HuH-7 (cell line): ENCODE measurements at places on chromosomes 12 and 14.

DNA sequence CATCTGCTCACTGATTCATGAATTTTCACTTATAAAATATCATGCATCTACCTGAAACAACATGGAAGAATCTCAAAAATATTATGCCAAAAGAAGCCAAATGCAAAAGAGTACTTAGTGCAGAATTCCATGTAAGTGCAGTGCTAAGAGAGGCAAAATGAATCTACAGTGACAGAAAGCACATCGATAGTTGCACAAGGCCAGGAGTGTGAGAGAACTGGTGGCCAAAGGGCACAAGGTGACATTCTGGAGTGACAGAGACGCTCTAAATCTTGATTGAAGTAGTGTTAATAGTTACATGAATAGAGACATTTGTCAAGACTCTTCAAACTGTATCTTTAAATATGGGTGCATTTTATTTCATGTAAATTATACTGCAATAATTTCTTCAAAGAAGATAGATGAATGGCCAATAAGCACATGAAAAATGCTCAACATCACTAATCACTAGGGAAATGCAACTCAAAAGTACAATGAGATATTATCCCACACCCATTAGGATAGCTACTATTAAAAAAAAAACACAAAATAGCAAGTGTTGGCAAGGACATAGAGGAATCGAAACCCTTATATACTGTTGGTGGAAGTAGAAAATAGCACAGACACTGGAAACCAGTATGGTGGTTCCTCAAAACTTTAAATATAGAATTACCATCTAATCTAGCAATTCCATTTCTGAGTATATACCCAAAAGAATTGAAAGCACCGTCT, 71.7 kb upstream of the KICS2 start:
- DNase-seq: no peak

DNA sequence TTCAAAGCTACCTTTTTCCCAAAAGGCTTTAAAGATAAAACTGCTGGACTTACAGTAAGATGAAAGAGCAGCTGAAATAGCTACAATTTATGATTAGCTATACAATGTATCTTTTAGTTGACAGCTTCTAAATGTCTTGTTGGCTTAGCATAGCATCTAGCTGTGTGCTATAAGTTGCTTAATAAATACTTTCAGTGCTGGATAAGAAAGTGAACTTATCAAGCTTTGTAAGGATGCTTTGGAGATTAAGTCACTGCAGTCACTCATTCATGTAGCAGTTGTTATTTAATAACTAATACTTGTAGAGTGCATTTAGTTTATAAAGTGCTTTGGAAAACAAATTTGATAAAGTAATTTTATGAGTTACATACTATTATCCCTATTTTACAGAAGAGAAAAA, 14.6 kb downstream of the CFAP54 start:
- no peak for DNase-seq

GRCh38 chr12:388541-389141, 479 bp downstream of the KDM5A start:
- no peak for DNase-seq

DNA sequence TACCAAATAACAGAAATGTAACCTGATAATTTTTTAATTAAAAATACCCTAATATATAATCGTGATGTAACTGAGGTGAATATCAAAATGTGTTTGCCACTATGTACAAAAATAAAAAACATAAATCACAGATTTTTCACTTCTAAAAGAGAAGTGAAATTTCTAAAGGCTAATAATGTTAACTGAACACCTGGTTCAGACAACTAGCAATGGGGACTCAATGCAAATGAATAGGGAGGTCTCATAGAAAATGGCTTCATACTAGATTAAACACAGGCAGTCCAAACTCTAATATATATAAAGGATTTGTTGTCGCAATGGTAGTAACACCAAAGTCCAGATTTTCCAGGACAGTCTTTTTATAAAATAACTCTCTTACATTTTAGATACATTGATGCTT, 365.4 kb upstream of the ATP2B1 start:
- no peak for DNase-seq

DNA sequence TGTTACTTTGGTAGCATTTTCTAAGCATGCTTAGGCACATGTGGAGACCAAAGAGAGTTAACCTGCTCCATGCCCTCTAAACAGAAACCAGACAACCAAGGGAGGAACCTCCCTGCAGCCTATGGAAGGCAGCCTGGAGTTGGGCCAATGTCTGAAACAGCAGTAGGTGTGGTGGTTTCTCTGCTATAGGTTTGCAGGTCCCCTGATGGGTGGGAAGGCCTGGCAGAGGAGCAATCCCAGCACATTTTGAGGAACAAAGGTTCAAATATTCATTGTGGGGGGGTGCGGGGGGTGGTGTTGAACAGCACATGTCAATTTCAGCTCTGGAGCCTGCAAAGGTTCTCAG, 65.4 kb downstream of the DACT1 start:
- no peak for DNase-seq

DNA sequence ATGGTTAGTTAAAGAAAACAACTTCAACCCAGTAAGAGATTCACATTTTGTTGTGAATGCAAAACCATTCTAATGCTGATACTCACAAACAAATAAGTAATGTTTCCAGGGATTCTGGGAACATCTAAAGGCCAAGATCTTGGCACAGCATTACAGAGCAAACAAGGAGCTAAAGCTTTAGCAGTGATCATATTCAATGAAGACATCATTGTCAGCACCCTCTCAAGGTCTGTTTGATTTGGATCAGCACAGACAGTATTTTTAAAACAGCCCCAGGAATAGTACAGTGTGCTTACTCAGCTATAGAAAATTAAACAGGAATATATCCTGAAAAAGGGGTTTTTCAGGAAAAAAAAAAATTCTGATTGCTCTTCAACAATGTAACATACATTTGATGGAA, 71.4 kb downstream of the TMEM260 start:
- DNase-seq: no peak

DNA sequence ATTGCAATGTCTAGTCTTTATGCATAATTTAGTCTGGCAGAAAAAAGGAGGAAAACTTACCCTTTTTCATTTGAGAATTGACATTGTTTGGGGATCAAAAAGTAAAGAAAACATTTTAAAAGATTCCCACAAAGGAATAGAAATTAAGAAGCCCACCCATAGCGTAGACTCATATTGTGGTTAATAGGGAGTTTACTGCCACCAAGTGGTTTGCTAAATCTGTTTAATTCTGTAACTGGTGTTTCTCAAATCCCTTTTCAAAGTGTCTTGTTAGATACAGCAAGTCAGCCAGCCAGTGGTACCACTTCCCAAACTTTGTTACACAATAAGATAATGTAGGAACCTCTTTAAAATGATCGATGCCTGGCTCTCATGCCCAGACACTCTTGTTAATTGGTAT, 180.3 kb downstream of the IPO8 start:
- DNase-seq: no peak

DNA sequence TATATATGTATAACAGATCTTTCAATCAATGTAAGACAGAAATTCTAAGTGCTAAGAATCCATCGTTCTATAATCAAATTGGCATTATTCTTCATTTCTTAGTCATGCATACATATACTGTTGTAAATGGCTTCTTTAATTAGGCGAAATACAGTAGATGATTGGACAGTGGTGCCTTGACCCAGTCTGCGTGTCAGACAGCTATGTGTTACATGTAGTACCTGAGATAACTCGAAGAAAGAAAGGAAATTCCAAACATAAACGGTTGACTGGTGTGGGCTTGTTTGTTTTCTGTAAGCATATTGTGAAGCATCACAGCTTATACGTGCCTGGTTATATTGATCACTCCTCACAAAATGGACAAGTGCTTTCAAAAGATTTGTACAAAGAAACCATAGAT, 210.5 kb downstream of the ETNK1 start:
- no peak for DNase-seq

GRCh38 chr12:74790931-74791330, 253.3 kb downstream of the ATXN7L3B start:
- no peak for DNase-seq

GRCh38 chr12:110741341-110742095, 1.2 kb downstream of the PPP1CC start:
- DNase-seq: no peak

GRCh38 chr12:2323532-2324255, 270.9 kb downstream of the CACNA1C start:
- DNase-seq: no peak

GRCh38 chr12:110431957-110432587, 18.1 kb downstream of the ARPC3 start:
- no peak for DNase-seq

GRCh38 chr12:52690351-52691075, 10.3 kb upstream of the KRT1 start:
- no peak for DNase-seq

DNA sequence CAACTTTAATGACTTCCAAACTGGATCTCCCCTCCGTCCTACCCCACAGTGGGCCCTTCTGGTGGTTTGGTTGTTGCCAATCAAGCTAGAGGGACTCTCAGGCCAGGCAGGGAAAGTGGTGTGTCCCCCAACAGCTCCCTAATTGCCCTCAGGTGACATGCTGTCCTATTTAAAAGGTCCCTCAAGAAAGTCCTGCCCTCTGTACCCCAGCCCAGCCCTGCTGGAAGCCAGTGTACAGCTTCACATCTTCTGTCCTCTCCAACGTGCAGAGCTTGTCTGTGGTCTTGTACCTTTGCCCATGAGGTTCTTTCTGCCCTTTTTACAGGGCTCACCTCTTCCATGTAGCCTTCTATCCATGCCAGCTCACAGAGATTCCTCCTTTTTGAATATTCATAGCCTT, 4.2 kb downstream of the RIN3 start:
- no peak for DNase-seq

- DNase-seq: no peak
These were observed 6.0 kb upstream of the STK38L start for GRCh38 chr12:27237790-27238771.

- no peak for DNase-seq
These were observed 466.9 kb upstream of the STXBP6 start for GRCh38 chr14:25516838-25517237.

DNA sequence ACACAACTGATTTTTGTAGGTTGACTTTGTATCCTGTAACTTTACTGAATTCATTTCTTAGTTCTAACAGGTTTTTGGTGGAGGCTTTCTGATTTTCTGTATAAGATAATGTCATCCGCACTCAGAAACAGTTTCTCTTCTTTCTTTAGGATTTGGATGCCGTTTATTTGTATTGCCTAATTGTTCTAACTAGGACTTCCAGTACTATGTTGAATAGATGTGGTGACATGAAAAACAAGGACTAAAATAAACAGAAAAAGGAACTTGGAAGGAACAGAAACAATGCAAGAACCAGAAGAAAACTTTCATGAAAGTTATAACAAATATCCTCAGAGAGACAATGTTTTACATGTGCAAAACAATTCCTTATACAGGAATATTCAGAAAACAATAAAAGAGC, 100.3 kb downstream of the GTF2A1 start:
- DNase-seq: no peak

DNA sequence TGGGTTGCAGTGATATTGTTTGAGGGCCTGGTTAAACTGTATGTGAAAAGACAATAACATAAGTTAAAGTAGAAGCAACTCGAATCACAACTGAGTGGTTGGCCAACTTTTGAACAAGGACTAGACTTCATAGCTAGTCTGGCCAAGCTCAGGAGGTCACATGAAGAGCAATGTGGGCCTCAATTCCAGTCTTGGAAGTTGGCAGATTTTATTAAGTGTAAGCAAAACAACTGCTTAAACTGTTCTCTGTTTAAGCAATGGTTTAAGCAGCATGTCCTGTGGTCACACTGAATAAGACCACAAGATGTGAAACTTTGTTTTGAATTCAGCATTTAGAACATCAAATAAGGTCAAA, 100.4 kb downstream of the TMTC3 start:
- DNase-seq: no peak

DNA sequence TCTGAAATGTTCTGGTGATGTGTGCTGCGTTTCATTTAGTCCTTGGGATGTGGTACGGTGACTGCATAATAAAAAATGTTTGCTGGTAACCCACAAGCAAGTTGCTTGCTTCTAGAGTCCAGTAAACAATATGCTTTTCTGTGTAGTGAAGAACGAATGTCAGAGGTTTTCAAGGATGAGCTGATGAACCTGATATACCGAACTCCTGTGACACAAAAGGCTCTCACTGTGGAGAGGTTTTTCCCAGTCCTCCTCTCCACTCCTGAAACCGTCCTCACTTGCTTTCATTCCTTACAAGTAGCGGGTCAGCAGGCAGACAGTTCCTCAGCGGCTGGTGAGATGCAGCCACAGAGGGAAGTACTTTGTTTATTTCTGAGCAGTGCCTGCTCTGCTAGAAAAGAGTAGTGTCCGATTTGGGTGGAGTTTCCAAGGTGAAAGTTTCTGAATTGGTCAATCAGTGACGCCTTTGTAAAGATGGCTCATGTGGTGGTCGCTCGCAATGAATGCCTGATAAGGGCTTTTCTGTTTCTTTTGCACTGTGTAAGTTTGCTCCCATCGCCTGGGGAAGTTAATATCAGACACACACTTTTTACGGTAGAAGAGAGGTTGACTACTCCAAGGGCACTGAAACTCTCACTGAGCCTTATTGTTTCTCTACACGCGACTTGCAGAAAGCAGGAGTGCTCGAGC, 3.0 kb downstream of the ETV6 start:
- DNase-seq: no peak

- DNase-seq: peak; percentile 49
These were observed 19.4 kb upstream of the EIF5 start for GRCh38 chr14:103314496-103315277.

DNA sequence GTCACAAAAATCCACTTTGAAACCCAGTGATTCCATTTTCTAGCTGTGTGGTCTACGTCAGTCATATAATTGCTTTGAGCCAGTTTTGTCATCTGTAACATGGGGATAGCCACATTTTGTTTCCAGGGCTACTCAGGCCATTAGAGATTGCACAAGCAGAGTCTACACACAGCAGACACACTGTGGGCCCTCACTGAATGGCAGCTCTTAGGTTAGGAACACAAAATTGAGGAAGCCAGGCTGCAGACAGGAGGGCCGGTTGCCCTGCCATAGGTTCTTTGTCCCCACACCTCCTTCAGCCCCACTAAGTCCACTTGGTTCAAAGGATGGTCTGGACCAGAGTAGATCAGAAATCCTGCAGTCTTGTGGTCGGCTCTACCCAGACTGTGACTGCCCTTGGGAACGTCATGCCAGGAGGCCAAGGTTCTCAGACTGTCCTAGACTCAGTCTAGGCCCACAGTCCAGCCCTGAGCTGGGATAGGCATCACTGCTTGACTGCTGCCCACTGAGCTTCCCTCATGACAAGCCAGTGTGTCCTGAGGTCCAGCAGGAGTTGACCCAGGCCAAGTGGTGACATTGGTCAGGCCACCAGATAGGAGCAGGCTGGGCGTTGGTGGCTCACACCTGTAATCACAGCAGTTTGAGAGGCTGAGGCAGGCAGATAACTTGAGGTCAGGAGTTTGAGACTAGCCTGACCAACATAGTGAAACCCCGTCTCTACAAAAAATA, 3.8 kb upstream of the MYH7 start:
- DNase-seq: no peak

DNA sequence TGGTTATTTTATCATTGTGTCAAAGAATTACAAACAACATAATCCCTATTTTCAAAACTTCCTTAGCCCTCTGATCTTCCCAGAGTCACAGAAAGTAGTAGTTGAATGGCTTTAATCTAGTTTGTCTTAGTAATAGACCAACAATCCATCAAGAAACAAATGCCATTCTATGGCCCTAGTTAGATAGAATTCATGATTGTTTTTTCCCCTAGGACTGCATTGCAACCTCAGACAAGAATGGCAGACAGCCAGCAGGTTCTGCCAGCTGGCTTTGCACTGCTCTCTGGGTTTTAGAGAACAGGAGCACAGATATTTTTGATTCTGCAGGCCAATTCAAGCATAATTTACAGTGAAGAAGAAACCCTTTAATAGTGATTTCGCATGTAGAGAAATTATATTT, 33.8 kb downstream of the SYT1 start:
- DNase-seq: no peak
